ENCODE measurements at places on chromosomes 11 and 22. TPM values are rescaled to one million over a fixed set of nuclear protein-coding genes. Genes with fewer than 3 reads are reported as not detected.

The CARD10 gene
- 50.4 TPM for total RNA-seq

The KCTD17 gene
- total RNA-seq, result 5.5 TPM

The DRD4 gene
- total RNA-seq, result 0.34 TPM

The POLR2L gene
- 1,310 TPM for total RNA-seq

The KRTAP5-5 gene
- total RNA-seq, result not detected

The NCAM1 gene
- not detected for total RNA-seq

The DENND5A gene
- 6.2 TPM for total RNA-seq

The XKR3 gene
- total RNA-seq, result not detected

The TMEM45B gene
- 52.9 TPM for total RNA-seq

The TRIM22 gene
- not detected for total RNA-seq

The TNNT3 gene
- 0.23 TPM for total RNA-seq

The PATE4 gene
- total RNA-seq, result not detected

The EXT2 gene
- 66.2 TPM for total RNA-seq

The SMTN gene
- 80.4 TPM for total RNA-seq

The OR5T3 gene
- not detected for total RNA-seq

The NDUFV1 gene
- 384 TPM for total RNA-seq

The KCNJ1 gene
- not detected for total RNA-seq

The CHEK2 gene
- 21.3 TPM for total RNA-seq

The PICALM gene
- total RNA-seq, result 93.6 TPM

The BACE1 gene
- total RNA-seq, result 6.6 TPM

The BTG4 gene
- total RNA-seq, result not detected

The DDI1 gene
- not detected for total RNA-seq

The TRPM5 gene
- total RNA-seq, result 1.7 TPM

The RGL4 gene
- not detected for total RNA-seq

The ALDH3B1 gene
- 108 TPM for total RNA-seq

The SERPINH1 gene
- 141 TPM for total RNA-seq
